ENCODE measurements at places on chromosomes 13 and 19.

DNA sequence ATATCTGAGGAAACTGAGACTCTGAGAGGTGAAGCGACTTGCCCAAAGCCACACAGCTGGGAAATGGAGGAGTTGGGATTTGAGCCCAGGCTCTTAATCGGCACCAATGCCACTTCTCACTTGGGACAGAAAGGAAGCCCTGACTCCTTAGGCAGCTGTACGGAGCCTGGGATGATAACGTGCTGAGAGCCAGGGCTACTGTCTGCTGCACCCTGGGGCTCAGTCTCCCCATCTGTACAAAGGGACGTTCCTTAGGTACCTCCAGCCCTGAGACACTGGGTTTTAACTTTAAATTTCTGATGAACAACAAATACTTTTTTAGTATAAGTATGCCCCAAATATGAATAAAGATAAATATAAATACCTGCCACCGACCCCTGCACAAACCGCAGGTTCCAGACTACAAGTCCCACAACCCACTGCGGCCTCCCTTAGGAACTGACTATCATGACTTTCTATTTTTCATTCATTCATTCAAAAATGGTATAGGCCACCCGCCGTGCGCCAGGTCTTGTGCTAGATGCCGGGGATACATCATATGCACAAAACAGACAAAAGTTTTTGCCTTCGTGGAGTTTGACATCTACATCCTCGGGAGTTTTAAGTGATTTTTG is 776 bp upstream of the NCLN start:
- DNase-seq, result no peak

DNA sequence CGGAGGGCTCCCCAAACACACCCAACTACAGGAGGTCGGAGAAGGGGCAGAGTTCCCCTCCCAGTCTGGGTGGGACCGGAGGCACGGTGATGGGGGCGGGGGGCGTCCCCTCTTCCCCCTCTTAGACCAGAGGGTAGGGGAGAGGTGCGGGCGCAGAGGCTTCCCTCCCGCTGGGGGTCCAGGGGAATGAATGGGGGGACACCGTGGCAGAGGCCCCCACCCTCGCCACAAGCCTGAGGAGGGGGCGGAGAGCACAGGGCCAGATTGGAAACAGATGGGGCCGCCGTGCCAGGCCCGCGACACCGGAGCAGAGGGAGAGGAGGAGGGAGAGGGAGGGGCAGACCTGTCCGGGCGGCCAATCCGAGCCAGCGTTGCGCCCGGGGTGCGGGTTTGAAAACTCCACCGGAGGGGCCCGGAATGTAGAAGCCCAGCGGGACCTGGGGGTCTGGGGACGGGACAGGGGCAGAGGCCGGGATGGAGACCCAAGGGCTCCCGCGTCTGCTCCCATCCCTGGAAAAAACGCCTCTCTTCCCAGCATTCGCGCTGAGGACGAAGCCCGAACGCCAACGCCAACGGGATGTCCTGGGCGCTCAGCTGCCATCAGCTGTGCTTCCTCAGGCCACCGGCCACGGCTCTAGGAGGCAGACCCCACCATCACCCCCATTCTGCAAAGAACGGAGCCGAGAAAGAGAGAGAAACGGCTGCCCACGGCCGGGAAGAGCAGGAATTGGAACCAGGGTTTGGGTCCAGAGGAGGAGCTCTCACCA is 46.8 kb downstream of the PTPRS start:
- DNase-seq, result no peak

GRCh38 chr19:45890877-45891276 is 4.9 kb upstream of the IRF2BP1 start:
- DNase-seq, result no peak

GRCh38 chr13:99064624-99065234 is 86.9 kb upstream of the DOCK9 start:
- DNase-seq, result no peak

DNA sequence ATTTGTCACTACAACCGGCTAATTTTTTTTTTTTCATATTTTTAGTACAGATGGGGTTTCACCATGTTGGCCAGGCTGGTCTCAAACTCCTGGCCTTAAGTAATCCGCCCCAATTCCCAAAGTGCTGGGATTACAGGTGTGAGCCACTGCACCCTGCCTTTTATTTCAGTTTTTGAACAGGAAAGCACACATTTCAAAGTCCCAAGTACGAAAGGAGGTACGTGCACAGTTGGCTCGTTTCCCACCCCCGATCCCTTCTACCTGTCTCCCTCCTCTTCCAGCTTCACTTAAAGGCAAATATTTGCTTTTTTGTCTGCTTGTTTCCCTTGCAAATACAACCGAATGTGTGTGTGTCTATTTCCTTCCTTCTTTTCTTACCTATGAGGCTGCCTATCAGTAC is 30.5 kb downstream of the ZIC5 start:
- DNase-seq, result no peak

DNA sequence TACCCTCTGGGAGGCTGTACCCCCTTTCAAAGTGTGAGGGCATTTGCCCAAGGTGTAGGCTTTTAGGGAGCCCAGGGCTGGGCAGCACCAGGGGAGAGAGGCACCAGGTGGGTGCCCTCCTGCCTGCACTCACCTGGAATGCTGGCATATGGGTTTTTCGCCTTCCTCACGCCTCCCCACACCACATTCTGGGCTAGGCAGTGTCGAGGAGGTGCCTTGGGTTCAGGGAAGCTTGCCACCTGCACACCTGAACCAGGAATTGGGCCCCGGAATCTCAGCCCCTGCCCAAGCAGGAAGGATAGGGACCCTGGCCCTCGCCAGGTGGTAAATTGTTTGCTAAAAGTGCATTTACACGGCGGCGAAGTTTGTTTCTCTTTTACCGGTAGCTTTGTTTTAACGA is 5.1 kb upstream of the TSHZ3 start:
- no peak for DNase-seq

DNA sequence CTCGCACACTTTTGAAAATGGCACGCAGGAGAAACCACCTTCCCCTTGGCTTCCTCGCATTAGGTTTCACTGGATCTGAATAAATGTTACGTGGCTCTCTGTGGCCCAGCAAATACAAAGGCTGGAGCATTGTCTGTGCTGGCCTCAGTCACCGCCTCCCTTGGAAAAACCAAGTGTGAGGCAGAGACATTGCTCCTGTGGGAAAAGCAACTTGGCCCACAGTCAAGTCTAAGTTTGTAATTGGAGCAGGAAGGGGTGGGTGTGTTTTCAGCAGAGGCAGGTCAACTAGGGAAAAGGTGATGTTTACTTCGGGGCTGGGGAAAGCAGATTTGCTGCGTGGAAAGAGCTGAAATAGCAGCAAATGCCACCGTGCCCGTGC is 101.6 kb downstream of the IRS2 start:
- DNase-seq, result no peak

DNA sequence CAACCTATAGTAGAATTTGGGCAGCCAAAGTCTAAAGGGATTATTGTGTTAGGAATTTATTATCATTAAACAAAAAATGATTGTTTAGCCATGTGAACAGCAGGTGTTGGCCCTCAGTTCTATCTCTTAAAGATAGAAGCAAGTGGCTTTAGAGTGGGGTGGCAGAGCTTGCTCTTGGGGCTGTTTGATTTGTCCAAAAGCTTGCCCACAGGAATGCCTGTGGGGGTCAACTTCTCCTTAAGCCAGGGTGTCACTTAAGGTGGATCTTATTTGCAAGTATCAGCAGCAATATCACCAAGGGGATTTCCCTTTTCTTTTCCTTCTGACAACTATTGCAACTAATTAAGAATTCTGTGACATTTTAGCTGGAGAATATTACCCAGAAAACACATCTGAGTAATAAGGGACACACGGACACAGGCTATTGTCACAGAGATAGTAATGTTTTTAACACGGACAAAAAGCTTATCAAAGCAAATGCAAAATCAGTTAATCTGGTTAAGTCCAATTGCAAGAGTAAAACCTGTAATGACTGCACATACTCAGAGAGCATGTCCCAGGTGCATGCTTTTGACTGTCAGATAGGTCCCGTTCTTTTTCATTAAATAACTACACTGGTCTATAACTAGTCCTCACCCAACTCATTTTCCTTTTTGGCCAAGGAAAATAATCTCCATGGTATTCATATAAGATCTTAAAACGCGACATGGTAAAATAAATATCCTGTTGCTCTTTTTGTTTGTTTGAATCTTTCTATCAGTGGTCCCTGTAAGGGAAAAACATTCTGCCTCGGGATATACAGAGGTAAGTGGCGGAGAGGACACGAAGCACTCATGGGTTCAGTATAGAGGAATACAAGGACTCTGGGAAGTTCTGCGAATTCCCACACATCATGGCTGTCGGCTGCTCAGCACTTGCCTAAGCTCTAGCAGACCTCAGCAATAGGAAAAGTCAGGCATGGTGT is 172.1 kb upstream of the RFC3 start:
- no peak for DNase-seq

- no peak for DNase-seq
These were observed 18.5 kb upstream of the C19orf33 start for GRCh38 chr19:38285567-38285966.

DNA sequence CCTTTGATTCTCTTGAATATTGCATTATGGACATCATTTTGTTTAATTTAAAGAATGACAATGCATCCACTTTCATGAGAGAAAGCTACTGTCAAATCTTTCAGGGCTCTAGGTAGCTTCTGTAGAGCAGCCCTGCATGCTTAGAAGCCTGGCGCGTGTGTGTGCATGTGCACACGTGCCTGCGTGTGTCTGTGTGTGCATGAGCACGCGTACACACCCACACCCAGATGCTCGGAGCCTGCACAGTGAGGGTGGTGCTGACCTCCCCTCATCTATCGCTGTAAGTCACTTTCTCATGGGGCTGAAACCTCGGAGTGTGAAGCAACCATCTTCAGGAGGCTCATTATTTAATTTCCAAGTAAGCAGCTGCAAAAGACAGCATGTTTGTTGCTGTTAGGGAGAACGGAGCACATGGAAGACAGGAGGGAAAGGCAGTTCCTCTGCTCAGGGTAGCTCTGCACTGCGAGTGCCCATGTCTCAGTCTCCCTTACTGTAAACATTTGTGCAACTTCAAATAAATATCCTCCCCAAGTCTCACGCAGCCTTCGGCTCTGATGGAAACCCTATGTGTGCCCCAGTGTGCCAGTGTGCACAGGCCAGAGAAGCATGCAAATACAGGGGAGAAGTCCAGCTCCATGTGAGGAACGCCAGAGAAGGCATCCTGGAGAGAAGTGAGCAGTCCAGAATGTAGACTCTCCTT is 22.8 kb downstream of the TSHZ3 start:
- DNase-seq, result no peak

GRCh38 chr19:19955208-19955607 is 54.5 kb downstream of the ZNF93 start:
- no peak for DNase-seq

DNA sequence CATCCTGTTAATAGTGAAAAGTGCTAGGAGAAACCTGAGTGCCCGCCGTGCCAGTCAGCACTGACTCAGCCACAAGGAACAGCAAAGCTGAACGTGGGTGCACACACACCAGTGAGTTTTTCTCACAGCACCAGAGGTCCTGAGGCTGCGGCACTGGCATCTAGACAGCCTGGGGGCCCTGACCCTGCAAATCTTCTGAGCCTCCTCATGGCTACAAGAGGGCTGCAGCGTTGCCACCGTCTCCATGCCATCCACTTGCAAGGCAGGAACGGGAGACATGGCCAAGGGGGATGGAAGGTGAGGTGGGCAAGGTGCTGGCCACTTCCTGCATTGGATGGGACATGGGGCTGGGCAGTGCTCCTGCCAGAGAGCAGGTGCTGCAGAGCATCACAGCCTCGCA is 211.2 kb upstream of the SOX1 start:
- DNase-seq, result no peak
